Large intestine (tissue), 12 donors: ENCODE measurements at places on chromosomes 6 and 20.

DNA sequence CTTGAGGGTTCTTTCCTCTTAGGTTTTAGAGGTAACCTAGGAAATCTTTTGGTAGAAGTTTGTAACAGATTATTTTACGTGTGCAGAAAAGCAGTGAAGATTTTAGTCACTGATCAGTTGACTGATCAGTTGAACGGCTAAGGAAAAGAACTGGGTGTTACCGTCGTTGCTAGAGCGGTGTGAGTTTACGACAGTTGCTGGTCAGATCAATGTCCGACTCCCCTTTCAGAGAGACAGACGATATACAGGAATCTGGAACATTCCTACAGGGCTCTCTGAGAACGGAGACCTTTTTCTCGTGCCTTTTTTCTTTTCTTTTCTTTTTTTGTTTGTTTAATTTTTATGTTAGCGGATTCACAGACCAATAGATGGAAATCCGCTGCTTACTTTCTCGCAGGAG, 132.1 kb upstream of the ZNF184 start:
- DNase-seq, result no peak

DNA sequence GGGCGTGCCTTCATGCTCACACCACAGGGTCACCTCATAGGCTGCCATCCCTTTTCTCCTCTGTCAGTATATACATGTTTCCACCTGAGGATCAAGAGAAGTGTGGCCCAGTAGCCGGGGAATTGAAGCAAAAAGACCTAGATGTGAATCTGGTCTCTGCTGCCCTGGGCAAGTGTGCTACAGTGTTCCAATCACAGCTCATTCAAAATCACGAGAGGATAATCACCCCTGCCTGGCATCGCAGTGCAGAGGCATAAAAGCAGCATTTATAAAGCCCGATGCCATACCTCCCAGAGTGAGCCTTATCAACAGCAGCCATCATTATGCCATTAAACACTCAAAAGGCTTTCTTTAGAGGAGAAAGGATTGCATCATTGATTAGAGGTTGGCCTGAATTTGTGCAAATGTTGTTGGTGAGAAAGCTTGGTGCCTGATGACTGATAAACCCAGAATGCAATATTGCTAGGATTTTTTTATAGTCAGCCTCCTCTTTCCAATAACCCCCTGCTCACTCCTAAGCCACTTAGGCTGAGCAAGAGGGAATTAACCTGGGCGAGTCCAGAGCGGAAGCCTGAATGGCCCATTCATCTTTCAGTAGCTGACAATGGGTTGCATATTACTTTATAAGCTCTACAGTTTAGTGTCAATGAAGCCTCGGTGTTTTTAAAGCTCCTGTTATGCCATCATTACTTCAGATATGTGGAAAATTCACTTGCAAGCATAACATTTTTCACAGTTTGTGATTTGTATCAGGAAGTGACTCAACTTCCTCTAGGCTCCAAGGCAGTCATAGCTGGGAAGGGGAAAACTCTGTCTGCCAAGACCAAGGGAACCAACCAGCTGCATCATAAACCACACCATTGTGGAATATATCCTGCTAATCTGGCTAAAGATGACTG, 92.5 kb upstream of the NXT1 start:
- DNase-seq, result no peak

DNA sequence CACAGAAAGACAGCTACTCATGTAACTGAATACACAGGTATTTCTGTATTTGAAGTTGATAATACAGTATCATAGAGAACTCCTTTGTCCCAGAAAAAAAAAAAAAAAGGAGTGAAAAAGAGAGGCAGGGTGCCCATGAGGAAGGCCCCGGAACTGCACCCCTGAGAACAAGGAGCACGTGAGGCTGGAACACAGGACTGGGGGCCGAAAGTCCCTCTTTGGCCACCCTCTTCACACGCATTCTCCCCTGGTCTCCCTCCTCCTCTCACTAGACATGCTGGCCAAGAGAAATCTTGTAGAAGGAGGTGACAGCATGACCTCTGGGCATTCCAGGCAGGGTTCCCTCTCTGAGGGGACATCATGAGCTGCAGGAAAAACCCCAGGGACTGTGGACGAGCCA, 62.7 kb upstream of the TRAF3IP2 start:
- no peak for DNase-seq

GRCh38 chr6:34986845-34987246, 97.8 kb downstream of the ANKS1A start:
- DNase-seq, result peak; percentile 53

- DNase-seq, result no peak
Measured at GRCh38 chr6:67629258-67629657, 1005.8 kb upstream of the ADGRB3 start.

- DNase-seq, result no peak
Measured at GRCh38 chr6:121652223-121652622, 216.8 kb downstream of the GJA1 start.

DNA sequence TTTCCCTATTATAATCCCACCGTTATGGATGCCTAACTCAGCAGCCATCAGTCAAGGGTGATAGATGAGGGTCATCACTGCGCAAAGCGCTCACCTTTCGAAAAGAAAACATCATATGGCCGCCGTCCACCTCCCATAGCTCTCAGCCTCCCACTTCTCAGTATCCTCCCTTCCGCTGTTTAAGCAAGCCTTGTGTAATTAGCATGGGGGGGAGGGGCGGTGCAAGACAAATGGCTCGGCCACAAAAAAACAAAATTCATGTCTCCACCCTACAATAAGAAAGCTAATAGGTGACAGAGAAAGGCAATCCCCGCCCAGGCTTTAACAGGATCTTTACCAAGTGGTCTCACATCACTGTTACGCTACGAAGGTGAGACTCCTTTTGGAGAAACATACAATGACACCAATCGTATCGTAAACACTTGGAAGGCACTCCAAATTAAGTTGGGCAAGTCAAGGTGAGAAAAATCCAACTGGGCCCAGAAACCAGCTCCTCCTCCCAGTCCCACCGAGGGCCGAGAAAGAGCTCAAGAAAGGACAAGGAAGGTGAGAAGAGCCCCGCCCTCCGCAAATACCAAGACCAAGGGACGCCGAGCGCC, 645 bp downstream of the DDX39B start:
- DNase-seq, result peak; percentile 67

DNA sequence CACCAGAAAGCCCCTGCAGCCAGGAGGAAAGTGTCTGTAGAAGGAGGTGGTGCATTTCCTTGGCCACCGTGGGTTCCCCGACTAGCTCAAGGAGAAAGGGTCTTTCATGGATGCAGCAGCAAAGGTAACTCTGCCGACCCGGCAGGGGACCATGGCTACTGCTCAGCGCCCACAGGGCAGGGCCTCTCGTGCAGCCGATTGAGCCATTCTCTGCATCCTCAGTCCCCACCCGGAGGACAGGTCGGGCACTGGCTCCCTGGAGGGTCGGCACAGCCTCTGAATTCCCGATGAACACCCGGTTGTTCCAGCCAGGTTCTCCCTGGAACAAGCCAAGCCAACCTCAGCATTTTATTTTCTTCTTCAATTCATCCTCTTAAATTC, 24.1 kb upstream of the FOXC1 start:
- DNase-seq, result no peak

DNA sequence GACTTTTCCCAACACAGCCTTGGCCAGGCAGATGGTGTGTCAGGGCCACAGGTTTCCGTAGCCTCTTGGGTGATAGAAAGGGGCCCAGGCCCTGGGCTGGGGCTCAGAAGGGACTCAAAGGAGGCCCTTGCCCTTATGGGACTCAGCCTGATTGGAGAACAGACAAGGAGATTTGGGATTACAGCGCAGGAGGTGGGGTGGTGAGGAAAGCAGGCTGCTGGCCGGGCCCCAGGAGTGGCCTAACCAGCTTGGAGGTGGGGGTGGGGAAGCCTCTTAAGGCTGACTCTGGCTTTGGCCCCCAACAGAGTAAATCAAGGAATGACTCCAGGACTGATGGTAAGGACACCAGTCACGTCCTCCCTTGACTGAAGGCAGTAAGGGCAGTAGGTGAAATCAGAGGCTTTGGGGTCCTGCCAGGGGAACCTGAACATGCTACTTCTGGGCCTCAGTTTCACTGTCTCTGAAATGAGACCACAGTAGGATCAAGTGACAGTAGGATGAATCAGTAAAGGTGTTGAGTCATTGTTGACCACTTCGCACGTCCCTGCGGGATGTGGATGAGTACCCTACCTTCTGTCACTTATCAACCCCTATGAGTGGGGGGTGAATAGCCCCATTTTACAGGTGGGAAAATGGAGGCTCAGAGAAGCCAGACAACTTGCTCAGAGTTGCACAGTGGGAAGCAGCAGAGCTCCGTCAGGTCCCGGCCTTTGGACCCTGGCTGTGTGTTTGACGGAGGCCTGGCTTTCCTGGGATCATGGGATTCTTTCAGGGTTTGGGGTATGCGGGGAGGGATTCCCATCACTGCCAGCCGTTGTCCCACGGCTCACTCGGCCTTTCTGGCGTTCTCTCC, 4.5 kb downstream of the SNAI1 start:
- no peak for DNase-seq

DNA sequence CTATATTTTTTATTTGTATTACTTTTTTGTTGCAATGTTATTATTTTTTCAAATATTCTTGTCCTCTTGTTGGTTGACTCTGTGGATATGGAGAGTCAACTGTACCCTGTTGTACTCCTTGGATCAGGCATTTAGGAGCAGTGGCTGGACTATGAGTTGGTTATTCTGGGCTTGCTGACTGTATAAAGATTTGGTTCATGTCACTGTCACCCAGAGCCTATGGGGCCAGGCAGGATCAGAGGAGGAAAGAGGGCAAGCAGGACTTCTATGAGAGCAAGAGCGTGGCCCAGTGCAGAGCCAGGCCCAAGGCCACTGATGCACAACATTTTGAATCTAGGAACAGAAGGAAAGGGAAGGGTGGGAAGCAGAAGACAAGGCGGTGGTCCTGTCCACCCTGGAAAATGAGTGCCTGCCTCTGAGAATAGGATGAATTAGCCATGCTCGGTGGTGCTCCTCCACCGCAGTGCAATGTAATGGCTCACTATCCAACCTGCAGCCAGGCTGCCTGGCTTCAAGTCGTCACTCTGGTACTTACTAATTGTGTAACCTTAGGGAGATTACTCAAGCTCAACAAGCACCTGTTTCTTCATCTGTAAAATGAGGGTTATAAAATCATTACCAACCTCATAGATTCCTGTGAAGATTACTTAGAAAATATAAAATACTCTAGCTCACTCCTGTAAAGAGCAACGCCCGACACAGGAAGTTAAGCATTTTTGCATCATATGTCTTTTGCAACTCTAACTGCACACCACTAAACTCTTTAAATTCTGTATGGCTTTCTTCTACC, 192.1 kb downstream of the KCNQ5 start:
- no peak for DNase-seq

GRCh38 chr6:49284180-49284579, 178.9 kb downstream of the MMUT start:
- DNase-seq, result no peak
